ENCODE measurements at places on chromosomes 16 and 17.

- peak; percentile 25 for DNase-seq
These were observed at the start of gene ITGB4 for GRCh38 chr17:75720656-75721462. ITGB4 (plus strand) TSS chr17:75721459; CDS start chr17:75724704, 3,245 bp downstream.

DNA sequence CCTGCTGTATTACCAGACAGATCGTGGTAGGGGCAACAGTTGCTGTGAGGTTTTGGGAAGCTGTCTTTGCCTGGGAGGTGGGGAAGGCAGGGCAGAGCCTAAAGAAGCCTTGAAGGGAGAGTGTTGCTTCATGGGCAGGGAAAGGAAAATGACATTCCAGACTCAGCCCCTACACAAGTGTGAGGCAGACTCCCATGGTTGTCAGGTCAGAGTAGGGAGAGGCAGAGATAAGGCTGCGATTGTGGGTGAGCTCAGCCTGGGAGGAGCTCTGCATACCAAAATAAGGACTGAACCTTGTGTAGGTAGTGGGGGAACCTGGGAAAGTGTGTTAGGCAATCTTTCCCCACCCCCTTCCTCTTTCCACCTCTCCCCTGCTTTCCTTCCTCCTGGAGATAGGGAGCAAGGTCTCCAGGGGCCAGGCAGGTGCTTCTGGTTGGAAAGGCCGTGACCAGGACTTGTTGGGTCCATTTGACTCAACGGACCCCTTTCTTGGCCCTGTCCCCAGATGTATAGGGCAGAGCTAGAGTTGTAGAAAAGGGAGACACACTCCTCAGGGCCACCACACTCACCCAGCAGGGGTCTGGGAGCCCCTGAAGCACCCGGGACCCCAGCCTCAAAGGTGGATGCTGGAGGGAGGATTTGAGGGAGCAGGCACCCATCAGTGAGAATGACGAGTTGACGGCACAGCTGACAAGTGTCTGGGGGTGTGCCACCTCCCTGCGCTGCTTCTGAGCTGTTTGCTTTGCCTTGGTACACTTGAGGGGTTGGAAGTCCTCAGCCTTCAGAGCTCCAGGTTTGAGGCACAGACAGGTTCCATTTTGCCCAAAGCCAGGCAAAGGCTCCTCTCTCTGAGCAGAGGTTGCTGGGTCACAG lies 18.5 kb upstream of the TOB1 start:
- DNase-seq: no peak

DNA sequence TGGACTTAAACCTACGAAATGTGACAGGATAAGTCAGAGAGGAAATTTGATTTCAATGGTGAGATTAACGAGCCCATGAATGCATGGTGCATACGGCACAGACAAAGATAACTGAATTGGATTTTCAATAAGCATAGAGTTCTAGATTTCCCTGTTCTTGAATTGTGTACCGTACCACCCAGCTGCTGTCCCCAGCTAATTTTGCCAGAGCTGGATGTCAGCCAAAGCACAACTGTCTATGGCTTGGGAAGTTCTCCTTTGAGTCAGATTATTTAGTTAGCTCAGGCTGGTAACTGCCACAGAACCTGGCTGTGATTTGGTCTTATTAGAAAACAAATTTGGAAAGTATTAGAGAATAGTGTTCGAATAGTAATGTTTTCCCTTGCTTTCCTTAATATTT lies 143.1 kb downstream of the CDH13 start:
- DNase-seq: no peak

DNA sequence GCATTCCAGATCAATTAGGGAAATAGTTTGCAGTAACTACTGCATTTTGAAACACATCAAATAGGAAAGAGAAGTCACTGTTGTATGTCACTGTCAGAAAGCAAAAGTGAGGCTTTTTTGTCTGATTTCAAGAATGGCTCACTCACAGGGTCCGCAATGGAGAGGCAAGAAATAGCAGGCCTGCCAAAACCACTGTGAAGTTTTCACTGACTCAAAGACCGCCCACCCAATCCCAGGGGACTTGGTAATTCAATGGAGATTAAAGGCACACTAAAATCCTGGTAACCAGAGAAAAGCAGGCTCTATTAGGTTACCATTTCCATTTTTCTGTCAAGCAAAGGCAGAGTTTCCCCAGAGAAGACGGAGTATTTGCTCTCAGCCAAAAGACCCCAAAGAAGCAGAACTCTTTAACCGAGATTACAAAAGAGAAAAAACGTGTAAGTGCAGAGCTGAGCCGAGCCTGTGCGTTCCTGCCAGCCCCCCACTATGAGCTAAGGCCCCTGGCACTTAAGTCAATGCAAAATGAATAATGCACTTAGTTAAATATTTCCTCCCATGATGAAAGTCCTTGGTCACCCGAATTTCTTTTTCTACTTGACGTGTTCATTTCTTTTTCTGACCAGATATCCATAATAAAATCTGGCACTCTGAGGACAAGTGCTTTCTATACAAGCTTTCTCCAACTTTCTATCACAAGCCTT lies 57.0 kb downstream of the FOXL1 start:
- no peak for DNase-seq

DNA sequence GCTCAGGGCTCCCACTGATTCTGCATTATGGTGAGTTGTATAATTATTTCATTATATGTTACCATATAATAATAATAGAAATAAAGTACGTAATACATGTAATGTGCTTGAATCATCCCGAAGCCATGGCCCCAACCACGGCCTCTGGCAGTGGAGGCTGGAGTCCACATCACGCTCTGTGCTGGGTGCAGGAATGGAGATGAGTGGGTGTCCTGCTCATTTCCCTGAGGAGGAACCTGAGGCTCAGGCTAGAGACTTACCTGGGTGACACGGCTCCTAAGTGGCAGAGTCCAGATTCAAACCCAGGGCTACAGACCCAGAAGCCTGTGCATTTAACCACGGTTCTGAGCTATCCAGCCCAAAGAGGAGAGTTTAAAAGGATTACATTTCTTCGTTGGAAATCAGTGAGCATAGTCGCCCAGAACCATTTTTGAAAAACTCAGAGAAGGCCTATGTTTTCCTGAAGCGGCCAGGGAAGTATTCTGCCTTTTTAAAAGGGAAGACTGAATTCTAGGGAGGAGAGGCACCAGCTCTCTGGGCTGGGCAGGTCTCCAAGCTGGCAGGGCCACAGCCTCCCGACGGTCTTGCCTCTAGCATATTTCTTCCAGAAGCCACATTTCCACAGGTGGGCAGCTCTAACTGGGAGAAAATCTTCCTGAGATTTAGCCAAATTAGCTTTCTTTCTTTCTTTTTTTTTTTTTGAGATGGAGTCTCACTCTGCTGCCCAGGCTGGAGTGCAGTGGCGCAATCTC lies 6.7 kb downstream of the IL4R start:
- no peak for DNase-seq

DNA sequence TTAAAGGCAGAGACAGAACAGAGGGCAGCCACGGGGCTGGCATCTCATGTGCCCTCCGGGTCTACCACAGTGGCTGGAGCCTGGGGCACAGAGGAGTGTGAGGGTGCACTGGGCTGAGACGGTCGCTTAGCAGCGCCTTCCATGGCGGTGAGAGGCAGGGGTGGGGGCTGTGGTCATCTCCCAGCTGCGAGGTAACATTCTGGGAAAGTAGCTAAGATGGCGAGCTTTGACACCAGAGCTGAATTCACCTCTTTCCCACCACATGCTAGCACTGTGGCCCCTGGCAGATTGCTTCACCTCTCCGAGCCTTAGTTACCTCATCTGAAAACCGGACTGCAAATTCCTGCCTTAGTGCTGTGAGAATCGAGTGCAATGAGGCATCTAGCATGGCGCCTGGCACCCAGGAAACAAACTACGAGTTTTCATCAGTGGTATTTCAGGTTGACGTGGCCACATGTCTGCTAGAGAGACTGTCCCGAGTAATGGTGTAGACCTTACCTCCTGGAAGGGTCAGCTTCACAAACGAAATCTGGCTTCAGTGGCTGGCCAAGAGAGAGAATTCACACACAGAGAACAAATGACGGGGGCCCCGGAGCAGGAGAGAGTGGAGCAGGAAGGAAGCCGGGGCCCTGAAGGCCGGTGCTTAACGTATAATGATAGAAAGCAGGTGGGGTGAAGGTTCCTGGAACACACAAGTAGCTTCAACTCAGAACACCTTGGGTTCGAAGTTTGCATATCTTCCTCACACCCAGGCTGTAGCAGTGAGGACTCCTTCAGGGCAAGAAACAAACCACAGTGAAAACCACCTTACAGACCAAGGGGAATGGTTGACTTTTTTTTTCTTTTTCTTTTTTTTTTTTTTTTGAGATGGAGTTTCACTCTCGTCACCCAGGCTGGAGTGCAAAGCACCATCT lies 63.9 kb upstream of the RPH3AL start:
- DNase-seq: no peak

DNA sequence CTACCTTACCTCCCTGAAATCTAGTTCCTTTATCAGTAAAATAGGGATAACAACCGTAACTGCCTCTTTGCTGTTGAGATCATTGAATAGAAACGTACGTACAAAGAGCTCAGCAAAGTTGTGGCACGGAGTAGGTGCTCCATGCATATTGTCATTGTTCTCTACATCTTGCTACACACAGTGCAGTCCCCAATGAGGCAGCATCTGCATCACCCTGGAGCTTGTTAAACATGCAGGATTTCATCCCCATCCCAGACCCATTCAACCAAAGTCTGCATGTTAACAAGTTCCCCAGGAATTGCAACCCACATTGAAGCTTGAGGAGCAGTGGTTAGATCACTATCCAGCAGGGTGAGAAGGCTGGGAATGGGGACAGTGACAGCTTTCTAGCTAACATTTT lies 33.7 kb upstream of the CCL2 start:
- DNase-seq: no peak

DNA sequence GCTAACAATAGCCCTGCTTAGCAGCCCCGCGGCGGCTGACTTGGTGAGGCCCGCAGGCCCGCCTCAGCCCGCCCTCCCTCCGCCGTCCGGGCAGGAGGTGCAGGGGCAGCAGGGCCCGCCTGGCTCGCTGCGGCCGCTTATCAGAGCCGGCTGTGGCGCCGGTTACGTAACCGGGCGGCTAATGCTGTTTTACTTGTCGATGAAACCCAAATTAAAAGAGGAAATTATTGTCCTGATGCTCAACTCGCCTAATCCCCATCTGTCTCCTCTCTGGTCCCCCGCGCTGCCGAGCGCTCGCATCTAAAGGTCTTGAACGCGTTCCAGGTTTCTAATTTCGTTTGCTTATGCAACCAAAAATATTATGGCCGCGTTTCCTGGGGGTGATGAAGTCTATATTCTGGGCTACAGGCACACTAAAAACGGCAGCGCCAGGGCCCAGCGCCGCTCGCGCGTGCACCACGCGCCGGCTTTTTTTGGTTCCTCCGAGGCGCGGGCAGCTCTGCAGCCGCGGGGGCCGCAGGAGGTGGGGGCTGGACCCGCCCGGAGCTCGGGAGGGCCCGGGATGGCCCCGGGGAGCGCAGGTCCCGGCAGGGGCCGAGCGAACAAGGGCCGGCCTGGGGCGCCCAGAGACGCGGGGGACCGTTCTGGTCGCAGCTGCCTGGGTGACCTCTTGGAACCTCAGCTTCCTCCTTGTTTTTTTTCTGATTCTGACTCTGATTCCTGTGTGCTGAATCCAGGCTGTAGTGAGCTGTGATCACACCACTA lies 65.2 kb upstream of the TOB1 start:
- peak; percentile 91 for DNase-seq

Measured in ELR (cell line).